Lower leg skin (tissue), 4 donors: ENCODE measurements at places on chromosomes 6 and 20. TPM values are rescaled to one million over a fixed set of nuclear protein-coding genes. Genes with fewer than 3 reads are reported as not detected.

DNA sequence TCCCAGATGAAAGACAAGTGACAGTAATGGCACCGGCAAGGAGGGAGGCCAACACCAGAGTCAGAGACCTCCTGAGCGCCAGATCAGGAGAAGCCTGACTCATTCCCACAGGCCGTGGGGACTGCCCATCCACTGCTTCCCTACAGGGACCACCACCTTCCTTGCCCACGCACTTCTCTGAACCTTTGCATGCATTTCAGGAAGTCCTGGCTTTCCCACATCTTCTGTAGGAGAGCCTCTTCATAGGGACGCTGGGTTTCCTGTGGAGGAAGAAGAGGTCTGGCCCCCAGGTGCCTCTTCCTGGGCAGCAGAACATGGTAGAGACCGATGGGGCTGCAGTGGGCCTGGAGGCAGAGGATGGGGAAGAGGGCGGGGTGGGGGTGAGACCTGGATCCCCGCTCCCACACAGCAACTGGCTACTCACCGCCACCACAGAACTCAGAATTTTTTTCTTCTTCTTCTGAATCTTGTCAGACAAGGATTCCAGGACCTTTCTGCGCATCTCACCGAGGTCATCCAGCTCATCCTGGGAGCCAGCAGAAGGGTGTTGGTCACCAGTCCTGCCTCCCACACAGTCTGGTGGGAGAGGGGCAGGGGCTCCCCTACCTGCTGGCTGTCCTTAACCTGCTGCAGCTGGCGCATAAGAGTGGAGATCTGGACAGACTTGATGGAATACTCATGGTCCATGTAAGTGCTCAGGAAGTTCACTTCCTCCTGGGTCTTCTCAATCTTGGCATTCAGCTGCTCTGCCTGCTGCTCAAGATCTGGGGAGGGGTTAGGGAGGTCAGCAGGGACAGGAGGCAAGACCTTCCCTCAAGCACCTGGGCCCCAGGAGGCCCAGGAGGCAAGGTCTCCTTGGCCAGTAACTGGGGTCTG is 13.7 kb downstream of the C20orf96 start:
- peak; percentile 74 for DNase-seq

GRCh38 chr6:36682328-36683144 is 4.0 kb downstream of the CDKN1A start:
- peak; percentile 85 for DNase-seq

DNA sequence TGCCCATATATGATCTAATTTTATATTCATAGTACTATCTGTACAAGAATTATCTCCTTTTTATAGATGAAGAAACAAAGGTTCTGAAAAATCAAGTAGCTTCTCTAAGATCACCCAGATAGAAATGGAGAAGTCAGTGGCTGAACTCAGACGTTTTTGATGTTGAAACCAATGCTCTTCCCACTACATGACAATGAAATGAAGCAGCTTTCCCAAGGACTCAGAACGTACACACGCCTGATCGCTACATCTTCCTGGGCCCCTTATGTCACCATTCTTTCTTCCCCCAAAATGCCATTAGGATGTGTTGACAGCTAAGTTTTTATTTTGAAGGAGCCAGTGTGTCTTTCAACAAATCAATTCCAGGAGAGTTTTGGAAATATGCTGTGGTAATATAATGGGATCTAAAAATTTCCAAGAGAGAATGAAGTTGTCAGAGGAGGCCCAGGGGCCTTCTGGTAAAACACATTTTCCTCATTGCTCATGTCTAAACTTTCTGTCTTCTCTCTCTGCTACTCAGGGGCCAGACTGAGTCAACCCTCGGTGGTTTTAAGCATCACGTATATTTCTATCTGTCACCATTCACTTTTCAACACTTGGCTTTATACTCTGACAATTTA is 98.1 kb upstream of the COL21A1 start:
- no peak for DNase-seq

- DNase-seq, result no peak
Observed at GRCh38 chr20:25295386-25296093, 47.7 kb downstream of the PYGB start.

Gene PCMT1
- total RNA-seq, result 69.4 TPM

Gene CCNC
- 55.4 TPM for total RNA-seq

GRCh38 chr6:93196406-93196970 is 222.9 kb downstream of the EPHA7 start:
- no peak for DNase-seq

DNA sequence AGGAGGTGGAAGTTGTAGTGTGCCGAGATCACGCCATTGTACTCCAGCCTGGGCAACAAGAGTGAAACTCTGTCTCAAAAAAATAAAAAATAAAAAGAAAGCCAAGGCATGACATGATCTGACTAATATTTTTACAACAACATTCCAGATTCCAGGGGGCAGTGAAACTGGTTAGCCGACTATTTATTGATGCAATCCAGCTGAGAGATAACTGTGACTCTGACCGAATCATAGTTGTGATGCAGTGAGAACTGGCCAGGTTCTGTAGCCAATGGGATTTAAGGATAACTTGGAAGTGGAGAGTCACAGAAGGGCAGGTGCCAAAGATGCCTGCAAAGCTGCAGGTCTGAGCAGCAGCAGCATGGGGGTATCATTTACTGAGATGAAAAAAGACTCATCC is 82.9 kb upstream of the TSHZ2 start:
- no peak for DNase-seq

DNA sequence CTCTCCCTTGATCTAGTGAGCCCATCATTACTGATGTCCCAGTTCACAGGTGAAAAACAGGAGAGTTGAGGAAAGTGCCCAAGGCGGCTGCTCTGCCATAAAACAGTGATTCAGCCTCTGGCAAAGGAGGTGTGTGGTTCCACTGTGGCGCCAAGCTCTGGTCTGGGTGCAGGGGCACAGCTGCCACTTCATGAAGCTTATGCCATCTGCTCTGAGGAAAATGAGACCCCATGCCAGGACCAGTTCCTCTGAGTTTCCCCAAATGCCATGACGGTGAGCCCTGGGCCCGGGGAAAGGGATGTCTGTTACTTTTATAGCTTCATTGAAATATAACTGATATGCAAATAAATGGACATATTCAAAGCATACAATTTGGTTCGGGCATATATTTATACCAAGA is 33.7 kb upstream of the ZBP1 start:
- no peak for DNase-seq

- no peak for DNase-seq
Observed at GRCh38 chr6:31116661-31117385, 2.2 kb downstream of the PSORS1C1 start.

DNA sequence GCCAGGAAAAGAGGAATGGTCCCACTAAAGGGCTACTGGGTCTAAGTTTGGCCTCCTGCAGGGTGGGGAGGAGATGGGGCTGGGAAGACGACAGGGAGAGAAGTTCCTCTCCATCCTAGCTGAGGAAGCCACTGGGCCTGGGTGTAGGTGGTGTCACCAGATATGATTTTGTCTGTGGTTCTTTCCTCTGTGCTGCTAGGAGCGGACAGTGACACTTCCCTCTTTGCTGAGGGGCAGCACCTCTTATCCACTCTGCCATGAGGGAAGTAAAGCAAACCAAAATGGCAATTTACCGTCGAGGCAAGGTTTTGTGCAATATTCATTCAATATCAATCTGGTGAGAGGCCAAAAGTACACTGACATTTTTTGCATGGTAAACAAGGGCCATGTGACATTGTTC is 33.0 kb upstream of the NR2E1 start:
- no peak for DNase-seq

DNA sequence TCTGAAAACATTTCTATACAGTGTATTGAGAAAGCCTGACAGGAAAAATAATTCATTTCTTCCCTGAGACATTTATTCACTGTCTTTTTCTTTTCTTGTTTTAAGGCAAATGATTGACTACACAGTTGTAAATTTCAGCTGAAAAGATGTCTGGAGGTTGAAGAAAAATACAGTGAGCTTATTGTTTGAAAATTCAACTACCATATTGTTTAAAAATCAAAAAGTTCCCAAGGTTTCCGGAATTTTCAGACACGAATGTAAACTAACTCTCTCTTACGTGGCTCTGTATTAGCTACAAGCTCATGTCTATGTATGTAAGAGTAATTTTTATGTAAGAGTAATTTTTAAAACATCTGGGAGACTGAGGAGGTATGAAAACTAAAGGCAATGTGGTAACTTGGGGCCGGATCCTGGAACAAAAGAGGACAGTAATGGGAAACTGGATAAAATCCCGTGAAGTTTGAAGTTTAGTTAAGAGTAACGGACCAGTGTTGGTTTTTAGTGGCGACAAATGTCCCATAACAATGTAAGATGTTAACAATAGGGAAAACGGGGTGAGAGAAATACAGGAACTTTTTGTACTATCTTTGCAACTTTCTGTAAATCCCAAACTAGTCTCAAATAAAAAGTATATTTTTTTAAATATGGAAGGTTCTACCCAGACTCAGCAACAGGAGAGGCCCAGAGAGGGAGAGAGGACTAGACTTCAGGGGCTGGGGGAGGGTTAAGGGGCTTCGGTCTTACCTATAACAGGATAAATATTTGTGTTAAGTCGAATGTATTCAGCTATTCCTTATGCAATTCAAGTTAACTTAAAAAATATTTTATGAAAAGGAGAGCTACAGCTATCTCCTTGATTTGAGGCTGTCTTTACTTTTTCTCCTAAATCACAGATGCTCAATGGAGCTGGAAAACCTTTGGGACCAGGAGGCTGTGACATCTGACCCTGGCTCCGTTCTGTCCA is 1.3 kb downstream of the PTGIS start:
- DNase-seq, result peak; percentile 57

GRCh38 chr6:159513074-159513720 is 179.8 kb downstream of the SOD2 start:
- no peak for DNase-seq

- DNase-seq, result no peak
Observed at GRCh38 chr6:81761197-81761596, 8.7 kb upstream of the TENT5A start.

Gene ULBP1
- total RNA-seq, result not detected

DNA sequence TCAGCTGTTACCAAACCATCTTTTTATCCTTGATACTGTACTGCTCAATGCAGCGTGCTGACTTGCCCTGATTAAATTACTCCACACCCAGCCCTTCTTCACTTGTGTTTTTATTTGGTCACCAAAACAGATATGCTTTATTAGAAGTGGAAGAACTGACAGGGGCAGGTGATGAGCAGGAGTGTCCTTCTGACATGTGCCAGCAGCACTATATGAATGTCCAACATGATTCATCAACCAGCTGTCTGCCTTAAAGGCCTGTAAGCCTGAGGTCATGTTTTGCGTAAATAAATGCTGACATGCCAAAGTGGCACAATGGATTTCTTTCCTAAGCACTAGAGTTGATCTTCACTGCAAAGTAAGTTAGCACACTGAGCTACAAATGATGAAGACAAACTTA is 15.4 kb downstream of the POPDC3 start:
- DNase-seq, result no peak

Gene WFDC11
- not detected for total RNA-seq

Gene CLDN20
- 0.68 TPM for total RNA-seq
